NCI-H2171 (cell line): ENCODE measurements at places on chromosomes 12 and 14.

- DNase-seq = no peak
Observed at GRCh38 chr14:103735022-103735421, 19.4 kb downstream of the ZFYVE21 start.

DNA sequence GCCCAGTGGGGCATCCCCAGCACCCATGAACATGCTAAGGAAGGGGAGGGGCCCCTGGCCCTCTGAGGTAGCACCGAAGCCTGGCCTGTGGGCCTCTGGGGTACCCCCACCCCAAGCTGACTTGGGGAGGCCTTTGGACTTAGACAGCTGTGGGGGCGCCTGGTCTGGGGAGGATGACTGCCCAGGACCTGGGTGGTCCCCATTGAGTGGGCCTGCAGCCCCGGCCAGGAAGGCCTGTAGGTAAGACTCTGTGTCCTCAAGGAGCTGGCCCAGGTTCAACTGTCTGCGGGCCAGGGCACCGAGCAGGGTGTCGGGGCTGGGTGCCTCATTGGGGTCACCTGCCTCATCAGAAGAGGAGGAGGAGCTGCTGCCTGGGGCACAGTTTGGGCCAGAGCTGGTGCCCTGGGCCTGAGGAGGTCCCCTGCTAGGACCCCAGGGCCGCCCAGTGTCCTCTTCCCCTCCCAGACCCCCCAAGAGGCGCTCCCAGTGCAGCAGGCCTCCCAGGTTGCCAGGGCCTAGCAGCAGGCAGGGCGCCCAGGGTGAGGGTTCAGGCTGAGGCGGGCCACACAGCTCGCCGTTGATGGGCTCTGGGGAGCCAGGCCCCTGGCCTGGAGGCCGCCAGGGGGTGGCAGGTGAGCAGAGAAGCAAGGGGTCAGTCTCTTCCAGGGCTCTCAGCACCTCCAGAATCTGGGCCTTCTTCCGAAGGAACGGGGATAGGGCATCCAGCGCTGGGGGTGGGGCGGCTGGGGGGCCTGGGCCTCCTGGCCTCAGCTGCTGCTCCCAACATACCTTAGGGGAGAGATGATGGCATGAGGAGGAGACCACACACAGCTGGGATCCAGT lies 31.4 kb downstream of the NCKAP5L start:
- DNase-seq = no peak

DNA sequence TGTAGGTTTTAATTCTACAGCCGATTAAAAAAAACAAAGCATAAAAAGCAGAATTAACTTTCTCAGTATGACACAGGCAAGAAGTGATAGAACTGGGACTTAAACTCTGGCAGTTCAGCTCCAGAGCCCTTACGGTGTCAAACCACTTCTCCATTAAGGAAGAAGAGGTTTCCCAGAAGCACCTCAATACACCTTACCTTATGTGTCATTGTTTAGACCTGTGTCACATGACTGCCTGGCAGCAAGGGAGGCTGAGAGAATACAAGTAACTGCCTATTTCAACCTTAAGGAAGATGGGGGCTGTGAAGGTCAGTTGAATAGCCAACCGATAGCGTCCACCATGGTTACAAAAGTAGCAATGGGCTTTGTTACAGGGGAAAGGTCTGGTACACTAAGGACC lies 54.6 kb upstream of the ARHGAP5 start:
- DNase-seq = no peak

- DNase-seq = no peak
Observed at GRCh38 chr12:105099356-105099755, 8.2 kb upstream of the WASHC4 start.

DNA sequence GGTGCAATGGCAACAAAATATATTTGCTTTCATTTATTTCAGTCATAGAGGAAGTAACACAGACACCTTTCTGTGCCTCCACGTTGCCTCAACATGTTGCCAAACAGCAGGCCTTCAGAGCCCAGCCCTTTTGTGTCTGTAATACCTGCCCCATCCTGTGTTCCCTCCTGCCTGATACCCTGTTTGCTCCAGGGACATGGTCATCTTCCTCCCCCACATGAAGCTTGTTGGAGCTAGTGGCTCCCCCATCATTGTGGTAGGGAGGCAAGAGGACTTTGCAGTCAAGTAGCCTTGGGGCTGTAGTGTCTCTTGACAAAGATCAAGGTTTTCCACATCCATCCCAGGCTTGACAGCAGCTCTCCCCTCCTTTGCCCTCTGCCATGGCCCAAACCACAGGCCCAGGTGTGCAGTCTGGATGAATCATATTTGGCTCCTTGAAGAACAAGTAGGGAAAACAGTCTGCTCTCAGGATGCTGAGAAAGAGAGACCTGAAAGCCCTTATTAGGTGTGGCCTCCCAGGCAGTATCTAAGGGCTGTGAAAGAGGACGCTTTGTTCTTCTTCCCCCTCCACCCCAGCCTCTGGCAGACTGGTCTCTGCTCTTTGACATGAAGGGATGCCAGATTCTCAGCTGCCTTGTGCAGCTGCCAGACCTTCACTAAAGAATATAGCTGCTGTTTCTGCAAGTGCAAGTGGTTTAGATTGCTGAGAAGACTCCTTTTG lies 329.0 kb downstream of the C12orf75 start:
- DNase-seq = no peak

GRCh38 chr12:113278633-113279032 lies 56.3 kb downstream of the SLC8B1 start:
- DNase-seq = no peak

- no peak for DNase-seq
Observed at GRCh38 chr12:123954647-123955350, 17.8 kb downstream of the CCDC92 start.

GRCh38 chr14:42011221-42011620 lies 404.5 kb downstream of the LRFN5 start:
- DNase-seq = no peak

DNA sequence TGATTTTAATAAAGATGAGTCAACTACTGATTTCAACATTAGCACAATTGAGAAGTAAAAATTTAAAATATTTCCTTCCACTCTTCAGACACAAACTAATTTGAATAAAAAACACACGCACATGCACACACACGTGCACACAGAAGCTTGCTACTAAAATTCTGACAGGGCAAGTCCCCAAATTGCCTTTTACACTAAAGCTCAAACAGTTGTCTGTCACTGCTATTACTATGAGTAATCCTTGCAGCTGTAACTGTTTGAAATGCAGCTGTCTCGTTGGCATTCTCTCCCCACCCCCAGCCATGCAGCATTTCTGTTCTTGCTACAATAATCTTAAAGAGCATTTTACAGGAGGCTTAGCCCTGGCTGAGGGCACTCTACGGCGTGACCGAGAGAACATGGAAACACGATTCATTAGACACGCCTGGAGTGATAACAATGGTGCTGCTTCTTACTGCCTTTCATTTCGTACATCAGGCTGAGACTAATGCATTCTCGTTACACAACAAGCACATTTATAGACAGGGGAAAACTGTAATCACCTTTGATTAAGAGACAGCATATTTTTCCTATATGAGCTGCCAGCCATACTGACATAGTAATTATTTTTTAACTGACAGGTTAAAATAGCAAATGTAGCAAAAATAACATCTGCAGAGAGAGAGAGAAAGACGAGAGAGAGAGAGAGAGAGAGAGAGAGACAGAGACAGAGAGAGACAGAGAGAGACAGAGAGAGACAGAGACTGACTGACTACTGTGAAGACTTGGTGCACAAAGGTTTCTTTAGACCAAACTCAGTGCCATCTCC lies 153.8 kb downstream of the MED13L start:
- peak; percentile 31 for DNase-seq

GRCh38 chr12:80099259-80099658 lies at the start of gene OTOGL:
OTOGL (plus strand) TSS chr12:80099537; CDS start chr12:80209432, 109,895 bp downstream.
- DNase-seq = no peak

- peak; percentile 85 for DNase-seq
Observed at GRCh38 chr12:75747572-75748021, 236.2 kb upstream of the KRR1 start.

GRCh38 chr14:106235356-106236159 lies 709.2 kb downstream of the TMEM121 start:
- no peak for DNase-seq

DNA sequence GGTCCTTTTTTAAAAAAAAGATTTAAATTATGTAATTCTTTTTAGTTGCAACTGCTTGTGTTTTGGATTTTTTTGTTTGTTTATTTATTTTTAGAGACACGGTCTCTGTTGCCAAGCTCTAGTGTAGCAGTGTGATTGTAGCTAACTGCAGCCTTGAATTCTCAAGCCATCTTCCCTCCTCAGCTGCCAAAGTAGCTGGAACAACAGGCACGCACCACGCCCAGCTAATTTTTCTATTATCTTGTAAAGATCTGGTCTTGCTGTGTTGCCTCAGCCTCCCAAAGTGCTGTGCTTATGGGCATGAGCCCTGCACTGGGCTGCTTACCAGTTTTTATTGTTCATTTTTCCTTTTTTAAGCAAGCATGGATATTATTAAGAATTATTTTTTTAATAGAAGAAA lies 10.6 kb upstream of the ART4 start:
- no peak for DNase-seq

GRCh38 chr14:59772233-59772632 lies 98.3 kb downstream of the RTN1 start:
- DNase-seq = no peak

- DNase-seq = no peak
Observed at GRCh38 chr12:5223881-5224280, 180.2 kb downstream of the KCNA5 start.

GRCh38 chr14:103209506-103209905 lies 86.2 kb downstream of the TNFAIP2 start:
- no peak for DNase-seq

DNA sequence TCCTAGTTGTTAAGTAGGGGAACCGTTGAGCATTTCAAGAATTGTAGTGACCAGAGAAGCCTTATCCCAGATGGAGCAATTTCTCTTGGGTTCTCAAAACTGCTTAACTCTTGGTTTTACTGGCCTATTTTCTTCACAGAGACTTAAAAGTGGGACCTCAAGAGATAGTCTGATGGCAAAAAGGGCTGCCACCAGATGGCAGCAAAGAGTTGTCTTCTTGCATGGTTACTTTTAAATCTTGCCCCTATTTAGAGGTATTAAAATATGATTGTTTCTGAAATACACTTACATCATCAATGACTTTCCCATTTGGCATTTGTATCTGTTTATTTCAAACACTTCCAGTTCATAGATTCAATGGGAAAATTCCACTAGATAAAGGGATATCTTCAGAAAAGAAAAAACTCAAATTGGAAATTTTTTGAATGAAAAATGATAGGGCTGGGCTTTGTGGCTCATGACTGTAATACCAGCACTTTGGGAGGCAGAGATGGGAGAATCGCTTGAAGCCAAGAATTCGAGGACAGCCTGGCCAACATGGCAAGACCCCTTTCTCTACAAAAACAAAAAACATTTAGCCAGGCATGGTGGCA lies 69.9 kb upstream of the CNTN1 start:
- peak; percentile 23 for DNase-seq

- no peak for DNase-seq
Observed at GRCh38 chr12:65275627-65276026, 2.9 kb upstream of the MSRB3 start.

DNA sequence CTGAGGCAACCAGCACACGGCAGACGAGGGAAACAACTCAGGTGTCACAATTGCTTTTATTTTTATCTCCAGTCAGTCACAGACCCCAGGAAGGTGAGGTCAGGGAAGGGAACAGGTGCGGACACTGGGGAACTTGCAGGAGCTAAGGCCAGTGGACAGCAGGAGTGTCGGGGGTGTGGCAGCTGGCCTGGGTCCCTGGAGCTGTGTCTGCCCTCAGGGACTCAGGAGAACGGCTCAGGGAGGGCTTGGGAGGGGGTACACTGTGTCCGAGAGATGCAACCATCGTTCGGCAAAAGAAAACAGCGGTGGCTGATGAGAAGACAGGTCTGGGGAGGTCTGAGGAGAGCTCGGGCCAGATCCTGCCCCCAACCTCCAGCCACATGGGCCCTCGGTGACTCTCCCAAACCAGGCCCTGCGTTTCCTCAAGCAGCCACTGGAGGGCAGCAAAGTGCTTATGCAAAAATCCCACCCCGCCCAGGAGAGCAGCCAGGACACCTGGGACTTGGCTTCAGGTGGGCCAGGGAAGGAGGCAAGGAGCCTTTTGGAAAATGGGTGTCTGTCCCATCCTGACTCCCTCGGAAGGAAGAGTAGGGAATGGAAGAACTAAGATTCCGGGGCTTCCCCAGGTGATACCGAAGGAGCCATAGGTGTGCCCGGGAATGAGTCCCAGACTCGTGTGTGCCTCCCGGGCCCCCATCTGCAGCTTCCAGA lies 24.1 kb upstream of the BCDIN3D start:
- peak; percentile 62 for DNase-seq

DNA sequence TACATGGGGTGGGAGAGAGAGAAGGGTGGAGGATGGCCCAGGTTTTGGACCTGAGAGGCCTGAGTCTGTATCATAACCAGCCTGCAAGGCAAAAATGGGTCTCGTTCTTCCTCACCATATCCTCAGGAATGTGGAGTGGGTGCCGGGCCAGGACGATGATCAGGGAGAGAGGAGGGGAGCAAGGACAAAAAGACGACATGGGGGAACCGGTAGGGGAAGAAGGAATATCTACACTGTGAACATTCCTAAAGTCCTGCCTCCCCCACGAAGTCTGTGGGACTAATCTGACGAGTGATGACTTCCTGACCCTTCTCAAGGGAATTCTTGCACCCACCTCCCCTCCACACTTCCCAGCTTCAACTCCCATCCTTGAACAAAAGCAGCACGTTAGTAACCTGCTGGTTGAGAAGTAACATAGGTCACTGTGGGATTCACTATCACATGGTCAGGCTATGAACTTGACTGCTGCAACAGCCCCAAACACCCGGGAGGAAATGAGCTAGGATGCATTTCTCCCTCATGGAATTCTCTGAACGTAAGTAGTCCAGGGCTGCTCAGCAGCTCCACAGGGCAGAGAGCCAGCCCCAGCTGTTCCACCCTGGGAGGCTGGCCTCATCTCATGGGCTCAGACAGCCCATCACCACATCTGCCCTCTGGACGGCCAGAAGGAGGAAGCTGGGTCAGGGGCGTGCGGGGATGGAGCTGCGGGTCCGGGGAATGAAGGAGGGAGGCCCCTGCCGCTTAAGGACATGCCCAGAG lies 36.8 kb upstream of the VWF start:
- DNase-seq = no peak

DNA sequence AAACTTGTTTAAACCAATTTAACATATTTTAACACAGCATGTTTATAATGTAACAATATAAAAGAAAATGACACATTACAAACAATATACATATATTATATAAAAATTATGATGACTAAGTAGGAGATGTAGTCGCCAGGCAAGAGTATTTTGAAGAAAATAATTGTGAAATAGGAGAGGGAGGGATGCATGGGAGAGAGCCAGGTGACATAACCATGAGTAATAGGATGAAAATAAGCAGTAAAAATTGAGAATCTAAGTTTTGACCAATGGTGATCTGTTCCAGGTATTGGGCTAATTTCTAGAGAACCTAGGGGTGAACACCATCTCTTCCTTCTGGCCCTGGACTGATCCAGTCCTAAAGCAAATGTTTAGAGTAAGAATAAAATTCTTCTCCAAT lies 315.2 kb upstream of the G2E3 start:
- DNase-seq = no peak

- DNase-seq = no peak
Observed at GRCh38 chr12:70383484-70383883, 17.4 kb downstream of the KCNMB4 start.

- DNase-seq = no peak
Observed at GRCh38 chr12:96878704-96879103, 28.4 kb upstream of the NEDD1 start.
